ENCODE measurements at places on chromosomes 6 and 20. TPM values are rescaled to one million over a fixed set of nuclear protein-coding genes. Genes with fewer than 3 reads are reported as not detected.

GRCh38 chr20:35273449-35274171, 4.3 kb downstream of the MMP24OS start:
- DNase-seq: no peak
- H3K27me3 ChIP-seq: no peaks in the 10 kb centered on the region
- no peak overlapping the region for H3K4me3 ChIP-seq
- peaks cover 13% of the 10 kb centered on the region for H3K36me3 ChIP-seq
- H3K4me1 ChIP-seq: peaks cover 20% of the 10 kb centered on the region

GRCh38 chr20:57473246-57474048, 51.5 kb downstream of the CTCFL start:
- H3K27me3 ChIP-seq: peaks cover 64% of the 10 kb centered on the region
- no peaks in the 10 kb centered on the region for H3K36me3 ChIP-seq
- H3K4me3 ChIP-seq: no peak overlapping the region
- no peak overlapping the region for H3K27ac ChIP-seq
- H3K4me1 ChIP-seq: no peaks in the 10 kb centered on the region

GRCh38 chr20:46255440-46256104, 52.7 kb downstream of the CDH22 start:
- H3K27me3 ChIP-seq: peaks cover 36% of the 10 kb centered on the region
- no peak overlapping the region for H3K27ac ChIP-seq
- H3K36me3 ChIP-seq: no peaks in the 10 kb centered on the region
- H3K4me1 ChIP-seq: no peaks in the 10 kb centered on the region
- no peak overlapping the region for H3K4me3 ChIP-seq
- peak; percentile 3 for DNase-seq

GRCh38 chr6:113971741-113972140, 793 bp upstream of the HDAC2 start:
- peaks cover 39% of the 10 kb centered on the region for H3K4me1 ChIP-seq
- H3K36me3 ChIP-seq: no peaks in the 10 kb centered on the region
- H3K27me3 ChIP-seq: peaks cover 2% of the 10 kb centered on the region
- peak overlapping the region; percentile 99 for H3K27ac ChIP-seq
- H3K4me3 ChIP-seq: peak overlapping the region; percentile 94

DNA sequence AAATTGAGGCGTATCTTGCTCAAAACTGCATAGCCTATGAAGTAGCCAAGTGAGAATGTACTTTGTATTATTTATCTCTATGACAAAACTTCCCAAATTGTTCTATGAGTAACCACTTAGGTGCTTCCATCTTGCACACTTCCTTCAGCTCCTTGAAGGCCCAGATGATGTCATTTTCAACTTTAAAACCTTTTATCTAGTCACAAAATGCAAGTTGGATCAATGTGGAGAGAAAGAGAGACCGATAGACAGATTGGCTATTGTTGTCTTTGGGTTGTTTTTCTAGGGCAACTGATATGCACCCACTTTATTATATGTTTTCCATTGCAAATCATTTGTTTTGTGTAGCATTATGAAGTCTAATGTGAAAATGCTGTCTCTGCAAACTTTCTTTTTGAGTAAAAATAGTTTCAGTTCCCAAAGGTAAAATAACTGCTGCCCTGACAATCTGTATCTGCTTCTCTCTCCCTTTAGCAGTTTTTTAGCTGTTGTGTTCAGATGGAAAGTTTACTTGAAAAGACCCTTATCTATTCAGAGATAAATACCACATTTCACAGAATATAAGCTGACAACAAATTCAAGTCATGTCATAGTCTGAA, 73.7 kb upstream of the CITED2 start:
- no peaks in the 10 kb centered on the region for H3K27me3 ChIP-seq
- peaks cover 66% of the 10 kb centered on the region for H3K4me1 ChIP-seq
- H3K27ac ChIP-seq: peak overlapping the region; percentile 13
- H3K36me3 ChIP-seq: no peaks in the 10 kb centered on the region

GRCh38 chr20:31790401-31790800, 28.8 kb upstream of the MYLK2 start:
- H3K4me1 ChIP-seq: peaks cover 21% of the 10 kb centered on the region
- no peak overlapping the region for H3K27ac ChIP-seq
- H3K4me3 ChIP-seq: no peak overlapping the region
- no peak for DNase-seq
- peaks cover 23% of the 10 kb centered on the region for H3K36me3 ChIP-seq

DNA sequence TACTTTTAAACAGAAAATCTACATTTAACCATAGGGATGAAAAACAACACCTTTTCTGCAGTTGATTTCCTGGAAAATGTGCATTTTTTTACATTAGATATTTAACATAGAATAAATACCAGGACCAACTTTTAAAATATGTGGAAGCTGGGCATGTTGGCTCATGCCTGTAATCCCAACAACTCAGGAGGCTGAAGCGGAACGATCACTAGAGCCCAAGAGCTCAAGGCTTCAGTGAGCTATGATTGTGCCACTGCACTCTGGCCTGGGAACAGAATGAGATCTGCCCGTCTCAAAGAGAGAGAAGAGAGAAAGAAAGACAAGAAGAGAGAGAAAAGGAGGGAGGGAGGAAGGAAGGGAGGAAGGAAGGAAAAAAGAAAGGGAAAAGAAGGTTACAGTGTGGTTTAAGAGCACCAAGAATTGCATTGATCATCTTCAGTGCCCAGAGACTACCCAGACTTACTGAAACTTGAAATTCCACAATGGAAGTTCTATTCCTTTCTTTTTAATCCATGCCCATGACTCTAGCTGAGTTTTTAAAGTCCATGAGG, 189.4 kb upstream of the ARID1B start:
- no peaks in the 10 kb centered on the region for H3K36me3 ChIP-seq
- H3K27ac ChIP-seq: no peak overlapping the region
- H3K27me3 ChIP-seq: peaks cover 5% of the 10 kb centered on the region
- no peak overlapping the region for H3K4me3 ChIP-seq
- no peaks in the 10 kb centered on the region for H3K4me1 ChIP-seq

GRCh38 chr20:2775139-2775538, 25.3 kb downstream of the CPXM1 start:
- H3K4me3 ChIP-seq: peak overlapping the region; percentile 65
- peaks cover 18% of the 10 kb centered on the region for H3K27me3 ChIP-seq
- DNase-seq: no peak
- no peak overlapping the region for H3K27ac ChIP-seq
- no peaks in the 10 kb centered on the region for H3K36me3 ChIP-seq

DNA sequence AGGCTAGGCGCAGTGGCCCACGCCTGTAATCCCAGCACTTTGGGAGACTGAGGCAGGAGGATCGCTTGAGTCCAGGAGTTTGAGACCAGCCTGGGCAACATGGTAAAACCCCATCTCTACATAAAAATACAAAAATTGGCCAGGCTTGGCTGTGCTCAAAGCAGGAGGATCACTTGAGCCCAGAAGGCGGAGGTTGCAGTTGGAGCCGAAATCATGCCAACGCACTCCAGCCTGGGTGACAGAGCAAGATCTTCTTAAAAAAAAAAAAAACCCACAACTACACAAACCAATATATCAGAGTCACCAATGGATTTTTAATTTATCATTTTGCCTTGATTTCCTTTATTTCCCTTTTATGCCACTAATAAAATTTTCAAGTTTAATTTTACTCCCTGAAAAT, 9.3 kb downstream of the MAP3K5 start:
- H3K36me3 ChIP-seq: peaks cover 17% of the 10 kb centered on the region
- no peaks in the 10 kb centered on the region for H3K27me3 ChIP-seq
- DNase-seq: no peak
- peak overlapping the region; percentile 64 for H3K4me3 ChIP-seq
- H3K4me1 ChIP-seq: peaks cover 54% of the 10 kb centered on the region
- H3K27ac ChIP-seq: peak overlapping the region; percentile 94

GRCh38 chr6:72374172-72374571, 247.7 kb upstream of the KCNQ5 start:
- H3K27me3 ChIP-seq: no peaks in the 10 kb centered on the region
- no peaks in the 10 kb centered on the region for H3K36me3 ChIP-seq
- no peaks in the 10 kb centered on the region for H3K4me1 ChIP-seq
- no peak for DNase-seq
- no peak overlapping the region for H3K4me3 ChIP-seq

- no peaks in the 10 kb centered on the region for H3K36me3 ChIP-seq
- H3K4me3 ChIP-seq: peak overlapping the region; percentile 76
- H3K4me1 ChIP-seq: peaks cover 14% of the 10 kb centered on the region
- H3K27me3 ChIP-seq: peaks cover 5% of the 10 kb centered on the region
These were observed 24.6 kb upstream of the SERPINB1 start for GRCh38 chr6:2866171-2866846.

GRCh38 chr6:37788259-37788658, 31.3 kb upstream of the ZFAND3 start:
- no peak overlapping the region for H3K27ac ChIP-seq
- no peak overlapping the region for H3K4me3 ChIP-seq
- H3K4me1 ChIP-seq: peaks cover 50% of the 10 kb centered on the region
- no peaks in the 10 kb centered on the region for H3K36me3 ChIP-seq
- no peak for DNase-seq

- H3K4me1 ChIP-seq: no peaks in the 10 kb centered on the region
- H3K27ac ChIP-seq: no peak overlapping the region
- no peak overlapping the region for H3K4me3 ChIP-seq
- no peak for DNase-seq
- H3K36me3 ChIP-seq: no peaks in the 10 kb centered on the region
- H3K27me3 ChIP-seq: peaks cover 1% of the 10 kb centered on the region
These were observed 26.1 kb downstream of the MAN1A1 start for GRCh38 chr6:119323478-119323877.

DNA sequence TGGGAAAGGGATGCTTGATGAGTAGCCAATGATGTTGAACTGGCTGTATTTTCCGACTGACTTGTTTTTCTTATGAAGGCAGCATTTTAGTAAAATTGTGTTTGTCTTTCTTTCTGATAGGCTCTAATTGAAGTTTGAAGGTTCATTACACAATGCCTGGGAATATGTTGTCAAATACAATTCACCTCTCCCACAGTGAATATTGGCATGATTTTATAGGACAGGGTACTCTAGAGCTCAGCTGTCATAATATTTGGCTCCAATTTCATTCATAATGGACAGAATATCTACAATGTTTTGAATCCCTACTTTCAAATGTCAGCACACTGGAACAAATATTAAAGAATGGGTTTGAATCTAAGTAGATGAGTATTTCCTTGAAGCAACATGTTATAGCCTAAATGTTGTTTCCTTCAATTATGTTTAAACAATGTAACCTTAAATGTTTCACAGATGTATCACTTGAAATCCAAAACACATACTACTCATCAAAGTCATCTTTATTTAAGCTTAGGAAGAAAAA, 81.4 kb downstream of the LAMA2 start:
- peak overlapping the region; percentile 2 for H3K4me3 ChIP-seq
- H3K4me1 ChIP-seq: peaks cover 33% of the 10 kb centered on the region
- no peak overlapping the region for H3K27ac ChIP-seq

DNA sequence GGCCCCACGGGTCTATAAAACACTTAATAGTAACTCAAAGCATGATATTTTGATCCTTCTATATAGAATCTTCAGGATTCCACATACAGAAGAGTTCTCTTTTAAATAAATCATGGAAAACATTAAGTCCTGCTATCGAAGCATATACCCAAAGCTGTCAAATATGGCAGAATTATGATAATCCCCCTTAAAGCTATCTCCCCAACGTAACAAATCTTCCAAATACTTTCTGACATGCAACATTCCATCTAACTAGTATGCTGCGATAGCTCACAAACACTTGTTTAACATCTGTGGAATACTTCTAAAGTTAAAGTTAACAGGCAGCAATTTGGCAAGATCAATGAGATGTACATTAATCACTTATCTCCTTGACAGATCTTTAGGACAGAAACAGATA, 371.0 kb upstream of the RUNX2 start:
- H3K27me3 ChIP-seq: no peaks in the 10 kb centered on the region
- H3K36me3 ChIP-seq: no peaks in the 10 kb centered on the region
- H3K27ac ChIP-seq: no peak overlapping the region
- peaks cover 13% of the 10 kb centered on the region for H3K4me1 ChIP-seq

GRCh38 chr20:41664584-41664983, 46.4 kb upstream of the CHD6 start:
- H3K27me3 ChIP-seq: peaks cover 5% of the 10 kb centered on the region
- peak; percentile 8 for DNase-seq
- H3K36me3 ChIP-seq: no peaks in the 10 kb centered on the region
- no peak overlapping the region for H3K27ac ChIP-seq

GRCh38 chr6:149102324-149102723, 215.2 kb upstream of the TAB2 start:
- peaks cover 3% of the 10 kb centered on the region for H3K27me3 ChIP-seq
- no peak overlapping the region for H3K27ac ChIP-seq
- DNase-seq: no peak
- H3K36me3 ChIP-seq: peaks cover 17% of the 10 kb centered on the region
- H3K4me3 ChIP-seq: no peak overlapping the region

DNA sequence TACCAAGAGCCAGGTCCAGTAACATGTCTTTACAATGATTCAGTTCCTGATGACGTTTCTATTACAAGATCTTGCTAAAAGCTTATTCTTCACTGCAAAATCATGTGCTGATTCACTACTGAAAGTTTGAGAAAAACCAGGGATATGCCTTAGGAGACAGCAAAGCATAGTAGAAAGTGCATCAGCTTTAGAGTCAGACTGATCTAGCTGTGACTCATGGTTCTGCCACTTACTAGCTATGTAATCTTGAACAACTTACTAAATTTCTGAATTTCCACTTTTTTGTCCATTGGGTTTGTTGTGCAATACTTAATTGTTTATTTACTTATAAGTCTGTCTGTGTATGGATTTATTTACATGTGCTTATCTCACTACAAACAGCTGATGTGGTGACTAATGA, 198.5 kb upstream of the RSPO3 start:
- H3K4me3 ChIP-seq: peak overlapping the region; percentile 58
- DNase-seq: peak; percentile 97
- no peaks in the 10 kb centered on the region for H3K27me3 ChIP-seq
- H3K36me3 ChIP-seq: no peaks in the 10 kb centered on the region
- peak overlapping the region; percentile 87 for H3K27ac ChIP-seq

ATRN gene
- 29.5 TPM for total RNA-seq

COL9A3 gene
- total RNA-seq: not detected

IP6K3 gene
- total RNA-seq: 0.49 TPM

THBD gene
- total RNA-seq: not detected

CST4 gene
- total RNA-seq: not detected

MTFR2 gene
- 2.6 TPM for total RNA-seq

TBXT gene
- not detected for total RNA-seq

ACTL10 gene
- 2.3 TPM for total RNA-seq

GSTA2 gene
- not detected for total RNA-seq

ETV7 gene
- total RNA-seq: not detected

TFAP2D gene
- total RNA-seq: not detected

MUC21 gene
- total RNA-seq: not detected

CLDN20 gene
- total RNA-seq: not detected

LZTS3 gene
- total RNA-seq: 2.7 TPM

CASS4 gene
- 0.38 TPM for total RNA-seq

MOG gene
- not detected for total RNA-seq

OR12D3 gene
- total RNA-seq: not detected

Data from HFFc6 (cell line).